ENCODE measurements at places on chromosomes 4 and X.

GRCh38 chrX:22135171-22135711, 103.1 kb downstream of the PHEX start:
- no peak for DNase-seq

DNA sequence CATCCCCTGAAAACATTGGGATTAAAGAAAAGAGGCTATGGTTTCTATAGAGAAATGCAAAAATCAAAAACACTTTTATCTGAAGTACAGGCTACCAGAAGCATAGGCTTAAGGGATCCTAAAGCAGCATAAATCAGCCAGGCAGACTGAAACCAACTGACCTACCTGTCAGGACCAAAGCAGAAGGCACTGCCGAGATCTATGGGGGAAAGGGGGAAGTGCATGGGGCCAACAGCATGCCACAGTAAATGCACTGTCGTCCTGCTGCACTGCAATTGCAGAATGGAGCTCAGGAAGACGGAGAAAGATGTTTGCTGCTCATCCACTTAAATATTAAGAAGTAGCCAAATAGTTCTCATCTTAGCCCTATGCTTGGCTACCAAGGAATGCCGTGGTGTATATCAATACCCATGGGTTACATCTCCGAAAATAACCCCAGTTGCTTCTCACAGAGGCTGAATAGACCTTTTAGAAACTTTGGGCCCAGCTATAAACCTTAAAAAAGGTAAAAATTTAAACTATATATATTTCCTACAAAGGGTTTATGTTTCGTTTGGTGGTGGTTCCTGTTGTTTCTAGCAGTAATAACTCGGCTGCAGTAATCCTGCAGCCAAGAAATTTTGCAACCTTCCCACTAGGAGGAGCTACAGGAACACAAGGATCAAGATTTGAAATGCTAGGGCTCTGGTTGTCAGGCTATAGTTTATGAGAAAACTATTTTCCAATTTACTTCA, 312.2 kb upstream of the DIAPH2 start:
- DNase-seq: peak; percentile 10

GRCh38 chr4:184473499-184474262, 669 bp downstream of the IRF2 start:
- DNase-seq: no peak

GRCh38 chr4:114593526-114593925, 5.1 kb upstream of the UGT8 start:
- DNase-seq: no peak

DNA sequence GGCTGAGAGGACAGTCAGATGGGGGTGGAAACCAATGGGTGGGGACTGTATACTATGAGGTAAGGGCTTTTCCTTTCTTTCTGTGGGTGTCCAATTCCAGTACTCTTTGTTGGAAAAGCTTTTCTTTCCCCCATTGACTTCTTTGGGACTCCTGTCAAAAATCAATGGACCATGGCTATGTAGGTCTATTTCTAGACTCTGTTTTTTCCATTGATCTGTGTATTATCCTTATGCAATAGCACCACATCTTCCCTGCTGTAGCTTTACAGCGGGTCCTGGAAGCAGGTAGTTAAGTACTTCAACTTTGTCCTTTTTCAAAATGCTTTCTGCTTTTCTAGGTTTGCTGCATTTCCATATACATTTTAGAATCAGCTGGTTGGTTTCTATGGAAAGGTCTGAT, 11.8 kb upstream of the CPLX1 start:
- DNase-seq: no peak

DNA sequence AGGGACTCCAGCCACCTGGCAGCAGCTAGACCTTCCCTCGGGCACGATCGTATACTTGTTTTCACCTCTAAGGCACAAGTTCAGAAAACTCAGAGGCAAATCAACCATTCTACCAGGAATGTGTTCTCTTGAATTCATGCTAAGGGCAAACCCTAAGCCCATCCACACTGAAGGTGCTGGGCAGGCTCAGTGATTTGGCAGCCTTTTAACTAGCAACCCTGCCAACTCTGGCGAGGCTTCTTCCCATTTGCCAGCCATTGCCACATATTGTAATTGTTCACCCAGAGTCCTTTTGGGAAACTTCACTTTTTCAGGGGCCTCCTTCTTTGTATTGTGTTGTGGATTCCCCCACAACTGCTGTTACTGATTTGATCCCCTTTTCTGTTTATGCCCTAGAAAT, 298.6 kb upstream of the LDB2 start:
- DNase-seq: no peak

DNA sequence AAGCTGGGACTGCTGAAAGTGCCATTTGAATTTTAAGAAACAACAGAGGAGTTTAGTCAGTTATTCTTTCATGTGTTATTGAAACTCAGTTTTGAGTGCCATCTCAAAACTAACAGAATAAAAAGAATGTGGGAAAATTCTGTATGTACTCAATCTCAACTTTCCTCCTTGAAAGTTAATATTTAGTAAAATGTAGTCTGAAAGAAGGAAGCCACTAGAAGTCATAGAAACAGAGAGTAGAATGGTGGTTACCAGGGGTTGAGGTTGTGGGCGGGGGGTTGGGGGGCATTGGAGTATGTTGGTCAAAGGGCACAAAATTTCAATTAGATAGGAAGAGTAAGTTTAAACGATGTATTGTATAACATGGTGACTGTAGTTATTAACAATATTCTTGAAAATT, 628.3 kb upstream of the MAGEB2 start:
- no peak for DNase-seq

DNA sequence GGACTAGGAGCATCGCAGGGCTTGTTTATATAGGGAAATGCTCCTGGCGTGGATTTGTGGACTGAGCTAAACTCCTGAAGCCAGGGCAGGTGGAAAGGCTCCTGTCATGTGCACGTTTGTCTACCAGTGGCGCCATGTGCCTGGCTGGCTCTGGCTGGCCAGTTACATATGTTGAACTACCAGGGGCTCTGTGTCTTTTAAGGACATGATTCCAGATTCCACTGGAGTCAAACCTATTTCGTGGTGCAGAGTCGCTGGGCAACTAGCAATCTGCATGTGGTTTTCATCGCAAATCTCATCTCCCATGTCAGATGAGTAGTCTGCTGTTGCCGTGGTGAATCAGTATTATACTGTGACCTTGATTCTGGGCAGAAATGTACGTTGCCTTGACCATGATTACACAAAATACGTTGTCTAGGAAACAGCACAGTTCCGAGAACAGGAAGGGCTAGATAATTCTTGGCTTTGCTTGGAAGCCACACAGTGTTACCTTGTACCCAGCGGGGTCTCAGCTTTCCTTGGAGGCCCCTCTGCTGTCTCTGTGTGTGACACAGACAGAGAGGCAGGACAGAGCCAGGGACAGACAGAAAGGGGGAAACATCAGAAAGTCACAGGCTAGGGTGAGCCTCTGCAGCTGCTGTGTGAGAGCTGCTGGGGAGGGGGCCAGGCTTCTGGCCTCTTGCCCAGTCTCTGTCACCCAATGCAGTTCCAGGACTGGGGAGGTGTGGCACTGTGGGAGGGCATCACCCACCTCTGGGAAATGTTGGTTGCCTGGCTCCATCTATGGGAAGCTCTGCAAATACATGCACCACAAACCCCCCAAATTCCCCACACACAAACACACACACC, 19.2 kb downstream of the PNMA6E start:
- peak; percentile 84 for DNase-seq

GRCh38 chr4:10074767-10075105, 41.9 kb downstream of the WDR1 start:
- DNase-seq: no peak

GRCh38 chrX:19194285-19195242, 72.3 kb upstream of the ADGRG2 start:
- DNase-seq: no peak

- peak; percentile 34 for DNase-seq
These were observed 154.0 kb upstream of the RASGEF1B start for GRCh38 chr4:81625422-81626417.

- DNase-seq: no peak
These were observed 715.0 kb downstream of the GRID2 start for GRCh38 chr4:93018806-93019205.

- DNase-seq: no peak
These were observed 1930.5 kb upstream of the AGA start for GRCh38 chr4:179372746-179373145.

- no peak for DNase-seq
These were observed 818.7 kb downstream of the PCDH7 start for GRCh38 chr4:31538877-31539276.

DNA sequence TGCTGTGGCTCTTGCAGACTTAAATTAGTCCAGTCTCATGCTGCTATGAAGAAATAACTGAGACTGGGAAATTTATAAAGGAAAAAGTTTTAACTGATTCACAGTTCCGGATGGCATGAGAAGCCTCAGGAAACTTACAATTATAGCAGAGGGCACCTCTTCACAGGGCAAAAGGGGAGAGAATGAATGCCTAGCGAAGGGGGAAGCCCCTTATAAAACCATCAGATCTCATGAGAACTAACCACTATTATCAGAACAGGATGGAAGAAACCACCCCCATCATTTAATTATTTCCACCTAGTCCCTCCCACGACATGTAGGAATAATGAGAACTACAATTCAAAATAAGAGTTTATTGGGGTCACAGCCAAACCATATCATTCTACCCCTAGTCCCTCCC, 91.4 kb downstream of the GPR174 start:
- no peak for DNase-seq

DNA sequence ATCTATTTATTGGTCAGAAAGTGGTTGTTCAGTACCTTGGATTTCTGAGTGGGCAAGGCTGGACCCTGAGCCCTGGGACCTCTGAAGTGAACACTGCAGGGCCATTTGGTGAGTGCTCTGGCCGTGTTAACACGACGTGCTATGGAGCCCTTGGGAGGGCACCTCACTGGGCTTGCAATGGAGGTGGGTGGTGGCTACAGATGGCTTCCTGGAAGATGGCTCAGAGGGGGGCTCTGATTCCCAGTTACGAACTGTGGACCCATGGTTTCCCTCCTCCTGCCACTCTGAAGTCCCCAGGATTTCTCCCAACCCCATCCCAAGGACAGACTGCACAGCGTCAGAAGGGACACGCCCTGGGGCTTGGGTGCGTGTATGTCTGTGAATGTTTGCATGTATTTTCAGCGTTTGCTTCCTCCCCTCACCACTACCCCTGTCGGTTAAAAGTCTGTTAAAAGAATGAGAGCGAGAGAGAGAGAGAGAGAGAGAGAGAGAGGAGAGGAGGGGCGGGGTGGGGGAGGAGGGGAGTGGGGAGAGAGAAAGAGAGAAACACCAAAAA, 3.7 kb upstream of the RHOH start:
- DNase-seq: no peak

GRCh38 chrX:134727363-134727762, 69.1 kb upstream of the PLAC1 start:
- no peak for DNase-seq

DNA sequence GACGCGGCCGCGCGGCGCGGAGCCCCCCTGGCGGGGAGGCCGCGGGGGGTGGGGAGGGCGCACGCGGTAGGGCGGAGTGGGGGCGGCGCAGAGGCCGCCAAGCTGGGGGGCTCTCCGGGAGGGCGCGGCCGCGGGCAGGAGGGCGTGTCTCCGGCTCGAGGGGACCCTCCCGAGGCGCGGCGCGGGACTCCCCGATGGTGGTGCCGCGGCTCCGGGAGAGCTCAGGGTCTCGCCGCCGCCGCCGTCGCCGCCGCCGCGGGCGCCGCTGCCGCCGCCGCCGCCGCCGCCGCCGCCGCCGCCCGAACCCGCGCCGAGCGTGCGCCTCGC, 165 bp upstream of the PTCHD1 start:
- DNase-seq: no peak

DNA sequence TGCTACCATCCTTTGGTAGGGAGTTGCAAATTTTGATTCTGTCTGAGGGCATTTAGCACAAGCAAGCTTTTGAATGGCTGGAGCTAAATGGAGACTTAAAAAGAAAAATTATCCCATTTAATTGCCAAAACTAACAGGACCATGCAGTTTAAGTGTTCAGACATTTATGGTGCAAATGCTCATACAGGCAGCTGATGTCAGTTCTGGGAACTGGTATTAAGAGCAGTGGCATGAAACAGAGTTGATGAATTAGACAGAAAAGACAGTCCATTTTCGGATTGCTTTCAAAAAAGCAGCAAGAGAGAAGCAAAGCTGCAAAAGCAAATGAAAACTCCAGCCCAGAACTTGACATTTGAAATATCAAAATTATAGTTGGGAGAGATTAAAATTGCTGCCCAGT, 1.3 kb downstream of the SCRG1 start:
- DNase-seq: no peak

DNA sequence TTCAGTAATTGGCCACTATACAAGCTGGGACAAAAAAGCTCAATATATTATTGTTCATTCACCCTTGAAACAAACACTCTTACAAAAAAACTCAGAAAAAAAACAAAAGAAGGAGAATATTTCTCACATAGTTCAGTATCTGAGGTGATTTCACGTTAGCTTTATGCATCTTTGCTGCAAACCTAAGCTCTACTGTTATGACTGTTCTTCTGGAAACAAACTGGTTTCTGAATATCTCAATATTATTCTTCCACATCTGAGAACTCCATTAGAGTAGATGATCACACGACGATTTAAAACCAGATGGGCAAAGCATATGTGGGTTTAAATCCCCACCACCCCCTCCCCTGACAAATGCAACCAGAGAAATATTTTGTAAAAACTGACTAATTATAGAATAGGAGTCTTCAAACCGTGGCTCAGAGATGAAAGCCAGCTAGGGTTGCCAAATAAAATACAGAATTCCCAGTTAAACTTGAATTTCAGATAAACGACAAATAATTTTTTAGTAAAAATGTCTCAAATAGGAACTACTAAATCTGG, 182.0 kb upstream of the FAM241A start:
- no peak for DNase-seq

- no peak for DNase-seq
These were observed 42.7 kb downstream of the METAP1 start for GRCh38 chr4:99038213-99038612.

GRCh38 chr4:53267026-53267425, 98.8 kb downstream of the SCFD2 start:
- DNase-seq: no peak

- no peak for DNase-seq
These were observed 60.4 kb downstream of the CCNI start for GRCh38 chr4:77015390-77015789.

- DNase-seq: peak; percentile 30
These were observed 46.4 kb downstream of the GPAT3 start for GRCh38 chr4:83582289-83582785.

DNA sequence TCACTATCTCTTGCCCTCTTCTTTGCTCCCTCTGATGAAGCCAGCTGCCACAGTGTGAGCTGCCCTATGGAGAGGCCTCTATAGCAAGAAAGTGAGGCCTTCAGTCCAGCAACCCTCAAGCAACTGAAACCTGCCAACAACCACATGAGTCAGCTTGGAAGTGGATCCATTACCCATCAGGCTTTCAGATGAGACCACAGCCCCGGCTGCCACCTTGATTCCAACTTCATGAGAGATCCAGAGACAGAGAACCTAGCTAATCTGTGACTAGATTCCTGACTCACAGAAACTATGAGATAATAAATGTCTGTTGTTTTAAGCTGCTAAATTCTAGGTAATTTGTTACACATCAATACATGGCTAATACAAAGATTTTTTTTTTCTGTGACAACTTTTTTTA, 20.4 kb upstream of the WAS start:
- no peak for DNase-seq

GRCh38 chrX:39756086-39756883, 341.5 kb downstream of the BCOR start:
- DNase-seq: no peak

Data from NCI-H1436 (cell line).